ENCODE measurements at places on chromosomes 12 and 14.

DNA sequence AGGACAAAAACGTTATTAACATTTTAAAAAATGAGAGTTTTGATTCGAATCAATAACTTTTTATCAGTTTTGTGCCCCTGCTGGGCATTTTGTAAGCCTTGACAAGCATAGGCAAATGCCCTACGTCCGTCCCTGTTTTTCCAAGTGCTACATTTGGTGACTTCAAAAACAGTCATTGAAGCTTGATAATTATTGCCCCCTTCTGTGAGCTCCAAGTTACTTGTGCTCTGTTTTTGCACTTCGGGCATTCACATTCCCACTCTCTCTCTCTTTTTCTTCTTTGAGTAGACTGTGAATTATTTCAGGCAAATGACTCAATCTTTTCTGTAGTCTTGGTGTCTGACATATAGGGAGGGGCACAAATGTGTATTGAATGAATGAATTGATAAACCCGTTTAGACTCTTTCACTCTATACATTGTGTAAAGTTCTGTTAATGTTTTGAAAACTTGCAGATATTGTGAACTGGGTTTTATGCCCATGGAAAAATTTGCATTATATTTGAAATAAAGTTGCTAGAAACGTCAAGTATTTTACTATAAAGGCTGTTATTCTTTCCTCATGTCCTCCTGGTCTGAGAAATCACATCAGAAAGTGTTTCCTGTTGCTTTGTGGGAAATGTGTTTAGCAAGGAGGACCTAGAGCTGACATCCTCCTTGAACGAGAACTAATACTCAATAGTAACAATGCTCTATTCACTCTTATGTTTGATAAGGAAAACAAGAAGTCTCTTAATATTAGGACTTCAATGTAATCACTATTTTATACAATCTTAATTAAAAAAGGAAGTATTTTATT, 1.4 kb downstream of the APAF1 start:
- peak; percentile 37 for DNase-seq

- DNase-seq = no peak
These were observed 153.9 kb downstream of the LRRK2 start for GRCh38 chr12:40378691-40379090.

DNA sequence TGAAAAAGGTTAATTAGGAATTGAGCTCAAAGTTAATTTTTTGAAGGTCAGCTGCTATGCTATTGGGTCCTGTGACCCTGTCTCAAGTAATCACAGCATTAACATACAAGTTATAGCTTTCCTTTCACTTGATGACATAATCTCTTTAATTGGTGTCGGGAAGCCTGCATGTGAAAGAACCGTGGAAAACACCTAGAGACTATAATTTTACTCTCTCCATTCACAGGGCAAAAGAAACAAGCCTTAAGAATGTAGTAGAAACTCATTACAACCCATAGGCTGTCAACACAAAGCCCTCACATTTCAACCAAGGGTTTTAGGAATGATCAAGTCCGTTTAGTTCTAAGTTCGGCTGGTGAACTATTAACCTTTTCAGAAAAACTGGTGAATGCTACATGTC, 104.4 kb downstream of the PPM1A start:
- DNase-seq = no peak

DNA sequence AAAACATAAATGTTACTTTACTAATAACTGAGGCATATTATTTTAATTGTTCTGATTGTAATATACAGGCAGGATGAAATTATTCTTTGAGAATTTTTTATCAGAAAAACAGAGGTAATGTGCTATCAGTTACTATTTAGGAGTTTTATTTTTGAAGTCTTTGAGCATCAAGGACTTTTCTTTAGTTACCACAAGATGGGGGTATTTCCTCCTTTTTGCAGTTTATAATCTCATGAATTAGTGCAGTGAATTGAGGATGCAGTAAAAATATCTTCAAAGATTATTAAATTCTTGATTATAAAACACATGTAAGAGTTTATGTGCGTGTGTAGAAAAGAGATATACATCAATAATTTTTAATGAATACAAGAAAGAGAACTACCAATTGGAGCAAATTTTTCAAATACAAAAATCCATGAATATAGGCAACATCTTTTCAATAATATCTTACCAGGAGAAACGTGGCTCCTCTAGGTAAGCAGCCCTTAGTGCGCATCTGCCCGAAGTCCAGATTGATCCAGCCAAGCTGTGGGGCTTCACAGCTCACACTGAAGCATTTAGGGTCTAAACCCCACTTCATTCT, 71.6 kb downstream of the ERGIC2 start:
- peak; percentile 34 for DNase-seq

DNA sequence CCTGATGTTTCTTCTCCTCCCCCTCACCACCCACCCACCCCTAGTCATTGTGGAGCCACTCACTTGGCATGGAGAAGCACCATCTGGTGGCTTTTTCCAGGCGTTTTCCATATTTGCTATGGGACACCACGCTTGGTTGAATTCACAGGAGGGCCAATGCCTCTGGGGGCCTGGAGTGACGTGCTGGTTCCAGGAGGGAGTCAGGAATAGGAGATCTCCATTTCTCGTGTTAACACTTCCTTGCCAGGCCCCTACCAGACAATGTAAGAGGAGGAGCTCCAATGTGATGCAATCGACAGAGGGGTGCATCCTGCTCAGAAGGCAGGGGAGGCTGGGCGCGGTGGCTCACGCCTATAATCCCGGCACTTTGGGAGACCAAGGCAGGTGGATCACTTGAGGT, 21.6 kb upstream of the TESC start:
- no peak for DNase-seq
